ENCODE measurements at places on chromosomes 11 and 22. TPM values are rescaled to one million over a fixed set of nuclear protein-coding genes. Genes with fewer than 3 reads are reported as not detected.

DNA sequence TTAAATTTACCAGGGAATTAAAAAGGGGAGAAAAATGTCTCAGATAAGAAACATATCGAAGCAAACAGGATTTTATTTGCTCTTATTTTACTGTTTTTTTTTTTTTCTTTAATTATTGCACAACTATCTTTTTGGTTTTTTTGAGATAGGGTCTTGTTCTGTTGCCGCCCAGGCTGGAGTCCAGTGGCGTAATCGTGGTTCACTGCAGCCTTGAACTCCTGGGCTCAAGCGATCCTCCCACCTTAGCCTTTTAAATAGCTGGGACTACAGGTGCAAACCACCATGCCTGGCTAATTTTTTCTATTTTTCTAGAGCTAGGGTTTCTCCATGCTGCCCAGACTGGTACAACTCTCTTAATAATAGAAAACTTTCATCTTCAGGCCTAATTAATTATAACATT is 32.5 kb downstream of the DRG1 start:
- no peak for DNase-seq

DNA sequence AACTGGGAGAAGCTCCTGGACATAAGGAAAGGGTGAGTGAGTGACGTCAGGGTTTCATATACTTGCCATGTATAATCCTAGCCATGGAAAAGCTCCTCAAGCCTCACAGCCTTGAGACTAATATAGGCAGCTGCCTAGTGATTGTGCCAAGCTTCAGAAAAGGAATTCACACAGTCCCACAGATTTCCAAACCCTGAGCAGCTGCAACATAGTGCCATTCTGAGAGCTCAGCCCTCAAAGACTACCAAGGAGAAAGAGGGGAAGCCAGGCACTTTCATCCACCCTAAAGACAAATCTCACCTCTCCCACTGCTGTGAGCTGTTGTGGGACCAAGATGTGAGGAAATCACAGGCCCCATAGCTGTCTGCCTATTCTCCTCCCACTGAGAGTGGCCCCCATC is 707.9 kb upstream of the ANO5 start:
- no peak for DNase-seq

DNA sequence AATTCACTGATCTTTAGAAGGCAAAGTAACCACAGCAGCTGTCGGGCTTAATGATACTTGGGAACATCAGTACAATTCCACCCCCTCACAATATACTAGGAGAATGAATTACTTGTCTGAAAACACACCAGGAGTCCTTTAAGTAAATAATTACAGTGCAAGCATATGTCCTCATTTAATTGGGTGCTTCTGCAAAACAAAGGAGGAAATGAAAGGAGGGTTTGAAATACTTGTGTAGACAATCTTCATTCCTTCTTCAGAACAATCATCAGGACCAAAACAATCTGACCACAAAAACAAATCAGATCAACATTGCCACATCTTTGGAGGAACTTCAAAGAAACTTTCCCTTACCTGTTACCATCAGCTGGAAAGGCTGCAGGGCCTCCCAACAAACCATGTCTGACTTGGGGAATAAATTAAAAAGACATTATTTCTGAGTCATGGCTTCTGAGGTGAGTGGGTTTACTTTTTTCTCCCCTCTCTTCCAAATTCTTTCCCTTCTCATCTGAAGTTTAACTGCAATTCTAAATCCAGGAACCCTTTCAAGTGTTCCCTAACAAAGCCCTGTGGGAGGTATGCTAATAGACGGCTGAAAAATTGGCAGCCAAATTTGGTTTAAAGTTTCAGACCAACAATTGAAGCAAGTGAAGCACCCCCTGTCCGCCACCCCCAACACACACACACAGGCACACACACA is 12.5 kb upstream of the CCDC117 start:
- no peak for DNase-seq

GRCh38 chr22:37260901-37261336 is 16.9 kb upstream of the RAC2 start:
- peak; percentile 67 for DNase-seq

GRCh38 chr11:66996609-66997273 is 21.6 kb downstream of the C11orf86 start:
- DNase-seq = peak; percentile 92

The TMEM151A gene
- total RNA-seq = 0.60 TPM

DNA sequence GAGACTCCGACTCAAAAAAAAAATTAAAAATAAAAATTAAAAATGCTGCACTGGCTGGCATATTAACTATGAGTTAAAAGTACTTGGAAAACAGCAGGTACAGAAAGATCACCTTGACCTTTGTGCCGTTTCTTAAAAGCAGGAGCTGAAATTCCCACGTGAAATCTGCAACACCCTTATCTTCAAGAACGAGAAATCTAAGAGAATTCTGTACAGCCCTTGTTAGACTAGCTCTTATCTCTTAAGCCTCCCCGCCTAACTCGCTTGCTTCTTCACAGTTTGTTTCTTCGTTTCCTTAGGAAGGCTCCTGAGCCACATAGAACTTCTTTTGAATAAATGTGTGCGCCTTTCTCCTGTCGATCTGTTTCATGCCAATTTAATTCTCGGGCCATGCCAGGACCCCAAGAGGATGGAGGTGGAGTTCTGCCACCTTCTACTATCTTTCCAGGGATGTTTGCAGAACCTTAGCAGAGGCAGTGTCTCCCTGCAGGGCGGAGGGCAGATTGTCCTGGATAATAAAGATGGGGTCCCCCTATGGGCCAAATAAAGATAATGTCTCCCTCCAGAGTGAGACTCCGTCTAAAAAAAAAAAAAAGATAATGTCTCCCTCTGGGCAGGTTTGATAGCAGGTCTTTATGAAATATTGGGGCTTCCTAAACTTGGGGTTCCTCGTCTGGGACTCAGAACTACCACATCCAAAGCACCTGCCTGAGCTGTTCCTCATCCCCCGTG is 27.4 kb upstream of the SYT8 start:
- DNase-seq = no peak

Data from SJSA1 (cell line).